Myocyte (in vitro differentiated cells): ENCODE measurements at places on chromosomes 16 and 17.

DNA sequence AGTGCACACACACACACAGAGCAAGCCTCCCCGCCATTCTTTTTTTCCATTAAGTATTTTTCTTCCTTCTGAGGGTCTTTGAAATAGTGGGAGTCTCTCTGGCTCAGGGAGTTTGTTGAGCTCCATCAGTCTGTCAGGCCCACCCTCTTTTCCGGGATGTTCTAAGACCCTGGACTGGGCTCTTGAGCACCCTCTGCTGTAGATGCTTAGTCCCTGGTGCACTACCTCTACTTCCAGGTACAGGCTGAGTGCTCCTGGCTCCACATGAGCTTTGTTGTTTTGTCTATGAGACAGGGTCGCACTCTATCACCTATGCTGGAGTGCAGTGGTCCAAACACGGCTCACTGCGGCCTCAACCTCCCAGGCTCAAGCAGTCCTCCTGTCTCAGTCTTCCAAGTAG lies 20.7 kb downstream of the LIMD2 start:
- DNase-seq: no peak

- DNase-seq: no peak
Observed at GRCh38 chr16:85754413-85754812, 3.5 kb upstream of the C16orf74 start.

DNA sequence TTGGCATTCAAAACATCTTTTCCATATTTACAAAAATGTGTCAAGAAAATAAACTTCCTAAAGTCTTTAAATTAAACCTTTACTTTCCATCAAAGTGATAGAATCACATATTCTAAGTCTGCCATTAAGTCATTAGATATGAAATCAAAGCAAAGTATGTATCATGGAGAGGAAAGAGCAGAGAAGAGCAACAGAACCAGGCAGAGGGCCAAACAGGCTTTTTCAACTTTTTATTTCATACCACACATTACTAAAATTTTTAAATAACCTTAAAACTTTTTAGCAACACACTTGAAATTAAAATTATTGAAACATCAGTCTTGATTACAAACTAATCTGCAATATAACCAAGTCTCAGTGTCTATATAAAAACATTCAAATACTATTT lies 13.8 kb downstream of the SIAH1 start:
- DNase-seq: no peak

DNA sequence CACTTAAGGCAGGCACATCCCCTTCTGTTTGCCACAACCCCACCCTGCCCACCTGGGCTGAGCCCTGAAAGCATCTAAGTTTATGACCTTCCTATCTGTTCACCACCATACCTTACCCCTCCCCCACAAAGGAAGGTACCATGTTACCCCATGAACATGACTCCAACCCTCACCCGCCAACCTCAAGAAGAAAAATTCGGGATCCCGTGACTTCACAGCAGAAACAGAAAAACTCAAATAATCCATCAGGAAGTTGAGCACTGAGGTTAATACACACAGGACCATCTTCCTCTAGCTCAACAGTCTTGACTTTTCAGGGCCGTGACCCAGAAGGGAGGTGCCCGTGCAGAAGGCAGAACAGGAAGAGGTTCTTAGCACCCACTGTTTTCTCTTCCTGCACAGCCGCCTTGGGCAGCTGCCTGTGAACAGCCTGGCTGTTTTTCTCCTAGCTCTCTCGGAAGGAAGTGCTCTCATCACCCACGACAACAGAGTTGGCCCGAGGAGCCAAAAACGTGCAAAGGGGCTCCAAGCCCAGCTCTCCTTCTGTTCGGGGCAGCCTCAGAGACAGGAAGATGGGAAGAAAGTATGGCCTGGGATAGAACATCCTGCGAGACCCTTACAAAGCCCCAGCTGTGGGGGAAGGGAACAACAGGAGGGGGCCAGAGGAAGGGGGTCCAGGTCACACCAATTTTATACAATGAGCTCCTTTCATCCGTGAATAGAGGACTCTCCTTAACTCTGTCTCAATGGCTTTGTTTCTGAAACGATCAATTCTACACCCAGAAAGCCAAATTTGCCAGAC lies 101.1 kb downstream of the XYLT1 start:
- DNase-seq: no peak

- no peak for DNase-seq
Observed at GRCh38 chr16:85746460-85747215, 4.3 kb downstream of the C16orf74 start.

DNA sequence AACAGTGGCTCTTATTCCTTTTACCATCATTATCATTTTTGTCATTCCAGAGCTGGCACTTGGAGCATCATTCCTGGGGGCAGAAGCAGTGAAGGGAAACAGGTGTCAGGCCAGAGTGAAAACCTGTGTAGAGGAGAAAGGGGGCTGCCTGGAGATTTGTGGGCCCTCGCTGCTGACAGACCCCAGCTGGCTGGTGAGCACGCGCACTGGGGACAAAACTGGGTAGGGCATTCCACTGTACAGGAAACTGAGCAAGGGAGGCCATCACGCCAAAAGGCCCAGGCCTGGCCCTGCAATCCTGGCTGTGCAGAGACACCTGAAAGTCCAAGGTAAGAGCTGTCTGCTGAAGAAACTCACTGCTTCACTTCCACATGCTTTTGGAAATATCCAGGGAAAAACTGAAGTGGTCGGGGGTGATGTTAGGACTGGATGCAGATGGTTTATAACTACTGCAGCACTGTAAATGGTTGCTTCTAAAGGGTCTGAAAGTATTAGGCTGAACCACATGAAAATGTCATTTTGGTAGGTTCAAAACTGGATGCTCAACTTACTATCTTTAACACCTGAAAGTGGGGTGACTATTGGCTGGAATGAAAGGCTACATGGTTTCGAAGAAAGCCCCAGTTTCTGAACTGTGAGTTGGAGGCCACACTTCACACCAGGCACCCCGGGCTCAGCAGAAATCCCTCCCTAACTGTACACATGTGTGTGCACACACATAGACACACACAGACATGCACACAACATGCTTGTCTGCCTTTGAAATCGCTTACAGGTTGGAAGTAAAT lies 225.0 kb downstream of the C16orf78 start:
- no peak for DNase-seq

- DNase-seq: no peak
Observed at GRCh38 chr17:2796164-2797125, at the start of gene RAP1GAP2. Gene RAP1GAP2 (plus strand): TSS chr17:2796438. CDS start chr17:2796528, 90 bp downstream.

DNA sequence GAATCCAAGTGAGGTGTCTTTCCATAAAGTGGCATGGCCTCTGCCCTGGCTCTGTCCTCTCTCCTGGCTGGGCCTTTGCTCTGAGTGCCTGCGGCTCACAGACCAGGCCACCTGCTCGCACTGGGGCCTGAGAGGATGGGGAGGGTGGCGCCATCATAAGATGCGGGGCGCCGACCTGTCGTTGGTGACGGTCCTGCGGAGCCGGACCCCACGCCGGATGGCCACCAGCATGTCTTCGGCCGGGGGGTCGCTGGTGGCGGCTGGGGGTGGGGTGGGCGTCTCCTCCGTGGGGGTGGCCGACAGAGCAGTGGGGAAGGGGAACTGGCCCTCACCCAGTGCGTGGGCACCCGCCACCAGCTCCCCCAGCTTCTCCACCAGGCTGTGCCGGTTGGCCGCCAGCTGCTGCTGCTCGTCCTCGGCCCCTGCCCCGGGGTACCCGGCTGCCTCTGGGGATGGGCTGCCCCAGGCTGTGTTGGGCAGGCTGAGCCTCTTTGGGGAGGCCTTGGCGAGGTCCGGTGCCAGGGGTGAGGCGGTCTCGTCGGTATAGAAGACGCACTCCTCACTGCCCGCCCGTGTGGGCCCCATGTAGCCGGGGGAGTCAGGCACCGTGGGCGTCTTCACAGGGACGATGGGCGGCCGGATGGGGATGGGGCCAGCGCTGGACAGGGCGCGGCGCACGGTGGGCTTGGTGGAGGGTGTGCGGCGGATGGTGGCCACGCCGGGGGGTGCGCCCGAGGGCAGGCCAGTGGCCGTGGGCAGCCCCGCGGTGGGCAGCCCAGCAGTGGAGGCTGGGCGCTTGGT lies 17.4 kb downstream of the IL34 start:
- no peak for DNase-seq

DNA sequence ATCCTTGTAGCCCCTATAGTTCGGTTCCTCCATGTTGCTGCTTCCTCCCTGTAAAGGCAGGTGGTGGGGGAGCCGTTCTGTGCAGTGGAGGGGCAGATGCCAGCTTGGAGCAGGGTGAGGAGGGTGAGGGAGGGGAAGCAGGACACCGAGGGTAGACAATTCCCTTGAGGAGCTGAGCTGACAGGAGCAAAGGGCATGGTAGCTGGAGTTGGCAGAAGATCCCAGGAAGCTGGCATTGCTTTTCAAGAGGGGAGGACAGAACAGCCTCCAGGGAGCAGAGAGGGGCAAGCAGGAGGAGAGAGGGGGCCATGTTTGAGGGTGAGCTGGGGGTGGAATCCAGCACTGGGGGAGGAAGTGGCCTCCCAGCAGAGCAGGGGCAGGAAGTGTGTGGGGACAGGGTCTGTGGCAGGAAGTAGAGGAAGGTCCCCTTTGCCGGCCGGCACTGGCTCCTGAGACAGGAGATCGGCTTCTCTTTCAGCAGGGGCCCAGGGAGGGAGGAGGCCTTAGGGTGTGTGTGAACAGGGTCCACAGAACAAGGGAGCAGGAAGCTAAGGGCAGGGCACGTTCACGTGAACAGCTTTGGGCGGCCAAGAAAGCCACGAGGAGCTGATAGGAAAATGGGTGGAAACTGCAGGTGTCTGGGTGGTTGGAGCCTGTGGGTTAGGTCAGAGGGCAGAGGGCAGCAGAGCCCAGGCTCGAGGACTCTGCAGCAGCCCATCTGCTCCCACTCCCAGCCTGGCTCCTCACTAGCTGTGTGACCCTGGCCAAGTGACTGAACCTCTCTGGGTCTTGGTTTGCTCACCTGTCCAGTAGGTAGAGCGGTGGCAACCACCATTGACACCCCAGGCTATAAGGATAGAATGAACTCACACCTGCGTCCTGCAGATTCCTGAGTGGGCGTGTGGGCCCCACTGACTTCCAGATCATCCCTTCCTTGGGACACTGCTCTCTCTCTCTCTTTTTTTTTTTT lies 17.5 kb upstream of the SPNS2 start:
- DNase-seq: no peak

GRCh38 chr16:72938795-72939164 lies 109.1 kb downstream of the ZFHX3 start:
- peak; percentile 89 for DNase-seq

DNA sequence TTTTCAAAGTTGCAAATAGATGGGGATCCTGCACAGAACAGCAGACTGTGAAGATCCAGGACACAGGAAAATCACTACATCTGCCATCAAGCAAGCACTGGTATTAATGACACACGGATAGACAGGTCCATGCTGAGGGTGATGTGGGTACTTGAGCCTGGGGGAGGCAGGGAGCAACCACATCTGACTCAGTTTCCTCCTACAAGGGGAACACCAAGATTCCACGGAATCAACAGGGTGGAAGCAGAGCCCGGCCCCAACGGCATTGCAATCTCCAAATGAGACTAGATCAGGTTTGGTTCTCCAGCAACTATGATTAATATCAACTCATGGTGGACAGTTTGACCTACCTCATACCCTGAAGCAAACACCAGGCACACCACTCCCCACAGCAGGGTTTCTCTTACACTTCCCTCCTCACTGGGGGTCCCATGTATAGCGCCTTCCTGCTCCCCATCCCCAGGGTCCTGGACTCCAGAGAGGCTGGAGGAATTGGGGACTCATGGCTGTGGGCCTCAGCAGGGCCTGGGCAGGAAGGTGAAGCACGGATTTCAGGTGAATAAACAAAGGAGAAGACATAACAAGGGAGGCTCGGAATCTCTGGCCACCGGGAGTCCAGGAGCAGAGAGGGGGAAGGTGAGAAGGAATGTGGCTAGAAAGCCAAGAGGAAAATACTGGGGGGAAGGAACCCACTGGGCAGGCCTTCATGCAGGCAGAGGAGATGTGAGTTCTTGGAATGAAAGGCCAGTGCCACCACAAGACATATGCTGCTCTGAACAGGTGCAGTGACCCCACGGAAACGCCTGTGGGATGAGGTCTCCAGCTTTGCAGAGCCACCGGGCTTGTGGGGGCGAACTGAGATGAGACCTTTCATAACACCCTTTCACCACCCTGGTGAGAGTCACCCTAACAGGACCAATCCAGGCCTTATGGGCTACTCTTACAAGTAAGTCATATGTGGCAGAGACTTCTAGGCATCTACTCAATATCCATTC lies 29.5 kb upstream of the PIK3R6 start:
- DNase-seq: peak; percentile 36

DNA sequence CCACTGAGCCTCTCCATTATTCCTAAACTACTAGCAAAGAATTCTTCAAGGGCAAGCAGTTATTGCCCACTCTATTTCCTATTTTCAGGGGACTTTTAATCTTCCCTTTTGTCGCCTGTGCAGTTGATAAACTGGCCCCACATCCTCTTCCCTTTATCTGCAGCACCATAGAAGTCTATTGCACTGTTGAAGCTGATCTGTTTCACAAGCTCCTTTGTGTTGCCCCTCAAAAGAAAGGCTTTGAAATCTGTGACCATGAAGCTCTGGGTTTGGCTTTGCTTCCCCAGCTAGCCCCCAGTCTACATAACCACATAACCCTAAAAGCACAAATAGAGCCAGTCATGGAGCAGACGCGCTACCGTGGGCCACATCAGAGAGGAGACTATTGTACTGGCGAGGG lies 37.1 kb downstream of the CDRT15 start:
- DNase-seq: no peak

GRCh38 chr16:58345574-58346354 lies 46.5 kb upstream of the GINS3 start:
- DNase-seq: no peak

GRCh38 chr16:56547120-56547948 lies 17.5 kb upstream of the MT4 start:
- peak; percentile 83 for DNase-seq

DNA sequence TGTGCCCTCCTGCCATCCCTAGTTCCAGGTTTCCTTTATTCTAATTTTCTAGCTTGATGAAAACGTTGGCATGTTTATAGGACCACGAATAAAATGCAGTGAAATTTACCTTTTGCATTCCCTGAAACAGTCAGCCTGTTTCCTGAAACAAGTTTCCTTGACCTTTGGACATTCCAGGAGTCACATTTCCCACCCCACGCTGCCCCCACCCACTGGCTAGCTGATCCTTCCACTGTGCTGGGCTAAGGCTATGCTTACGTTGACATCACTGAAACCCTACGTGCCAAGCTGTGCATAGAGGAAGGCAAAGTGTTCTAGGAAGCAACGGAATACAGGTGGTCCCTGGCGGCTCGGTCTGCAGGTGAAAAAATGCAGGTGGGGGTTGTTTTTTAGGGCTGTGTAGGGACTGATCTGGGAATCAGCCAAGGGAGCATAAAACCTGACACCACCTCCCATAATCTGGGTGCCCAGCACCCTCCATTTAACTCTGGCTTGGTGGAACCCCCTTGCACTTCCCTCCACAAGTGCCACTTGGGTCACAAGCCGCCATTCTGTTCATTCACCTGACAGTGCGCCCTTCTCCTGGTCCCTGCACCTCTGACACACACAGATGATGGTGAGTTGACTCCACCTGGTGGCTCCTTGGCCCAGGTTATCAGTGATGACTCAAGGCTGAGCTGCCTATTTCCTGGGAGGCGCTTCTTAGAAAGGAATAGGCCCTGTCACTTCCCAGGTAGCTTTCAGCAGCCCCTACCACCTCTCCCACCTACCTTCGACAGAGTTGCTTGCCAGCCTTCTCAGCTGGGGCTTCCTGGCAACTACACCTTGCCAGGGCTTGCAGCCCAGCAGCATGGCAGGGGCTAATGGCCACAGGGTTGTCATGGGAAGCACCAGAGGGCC lies 83.7 kb downstream of the N4BP1 start:
- DNase-seq: no peak

- no peak for DNase-seq
Observed at GRCh38 chr16:30000735-30001631, 4.9 kb downstream of the INO80E start.

GRCh38 chr17:64157669-64158180 lies 27.8 kb upstream of the ERN1 start:
- no peak for DNase-seq
